ENCODE measurements at places on chromosomes 2 and 18.

DNA sequence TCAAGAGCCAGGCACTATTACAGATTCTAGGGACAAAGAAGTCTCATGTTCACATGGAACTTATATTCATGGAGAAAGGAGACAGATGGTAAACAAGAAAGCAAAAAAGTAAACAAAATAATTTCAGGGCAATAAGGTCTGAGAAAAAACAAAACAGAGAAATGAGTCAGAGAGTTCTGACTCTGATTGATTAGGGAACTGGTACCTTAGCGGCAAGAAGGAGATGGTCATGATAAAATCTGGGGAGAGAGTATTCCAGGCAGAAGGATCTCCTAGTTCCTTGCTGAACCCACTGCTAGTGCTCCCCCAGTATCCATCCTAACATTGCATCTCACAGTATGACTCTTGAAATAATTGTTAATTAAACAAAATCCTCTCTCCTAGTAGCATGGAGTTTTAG lies 161.8 kb upstream of the KLF7 start:
- DNase-seq: no peak

- no peak for DNase-seq
Observed at GRCh38 chr2:397521-397920, 109.6 kb upstream of the ALKAL2 start.

DNA sequence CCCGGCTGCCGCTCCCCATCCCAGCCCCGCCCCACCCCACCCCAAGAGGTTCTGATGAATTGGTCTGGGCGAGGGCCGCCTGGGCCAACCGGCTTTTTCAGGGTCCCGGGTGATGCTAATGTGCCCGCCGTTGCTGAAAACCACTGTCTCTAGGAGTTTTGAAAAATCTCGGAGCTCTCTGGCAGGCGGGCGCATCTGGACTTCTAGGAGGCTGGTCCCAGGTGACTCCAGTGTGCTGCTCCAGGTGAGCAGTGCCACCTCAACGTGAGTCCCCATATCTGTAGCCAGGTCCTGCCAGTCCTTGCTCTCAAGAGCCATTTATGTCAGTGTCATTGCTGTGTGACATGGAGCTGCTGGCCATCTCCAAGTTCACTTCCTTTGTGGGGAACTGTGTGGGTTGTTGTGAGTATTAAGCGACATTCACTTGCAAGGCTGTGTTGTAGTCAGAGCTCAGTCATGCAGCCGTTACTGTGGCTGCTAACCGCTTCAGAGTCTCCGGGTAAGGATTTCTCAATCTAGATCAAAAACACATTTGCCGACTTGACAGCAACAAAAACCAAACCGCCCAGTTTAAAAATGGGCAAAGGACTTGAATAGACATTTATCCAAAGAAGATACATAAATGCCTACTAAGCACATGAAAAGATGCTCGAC lies at the start of gene RFX8:
Gene RFX8 (minus strand): TSS at position 382 of the 654 bp plus-strand sequence. CDS start 8,264 bp downstream, outside the sequence.
- no peak for DNase-seq

GRCh38 chr2:175880-176820 lies 87.7 kb downstream of the SH3YL1 start:
- no peak for DNase-seq

DNA sequence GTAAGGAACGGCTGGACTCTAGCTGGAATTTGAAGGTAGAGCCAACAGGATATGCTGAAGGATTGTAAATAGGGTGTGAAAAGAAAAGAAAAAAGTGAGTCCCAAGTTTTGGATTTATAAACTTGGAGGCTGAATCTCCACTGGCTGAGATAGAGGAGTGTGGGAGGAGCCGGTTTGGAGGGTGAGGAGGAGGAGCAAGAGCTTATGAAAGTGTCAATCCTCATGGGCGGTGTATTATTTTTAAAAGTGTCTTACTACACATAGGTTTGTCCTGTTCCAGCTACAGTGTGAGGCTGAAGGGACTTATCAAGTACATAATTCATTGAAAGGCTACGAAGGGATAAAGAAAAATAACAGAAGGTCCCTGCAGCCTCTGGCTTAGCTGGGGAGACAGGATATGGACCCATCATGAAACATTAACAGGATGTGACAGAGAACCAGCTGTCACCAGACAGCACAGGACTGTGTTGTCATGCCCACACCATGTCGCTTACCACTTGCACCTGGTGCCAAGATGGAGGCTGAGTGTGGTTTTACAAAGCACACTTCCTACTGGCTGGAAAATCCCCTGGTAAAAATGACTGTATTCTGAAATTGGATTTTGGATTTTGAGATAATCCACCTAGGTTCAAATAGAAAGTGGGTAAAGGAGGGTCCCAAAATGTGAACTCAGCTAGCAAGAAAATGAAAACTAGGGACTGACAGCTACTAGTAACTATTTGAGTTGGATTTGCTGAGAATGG lies 2.5 kb upstream of the MREG start:
- DNase-seq: no peak

DNA sequence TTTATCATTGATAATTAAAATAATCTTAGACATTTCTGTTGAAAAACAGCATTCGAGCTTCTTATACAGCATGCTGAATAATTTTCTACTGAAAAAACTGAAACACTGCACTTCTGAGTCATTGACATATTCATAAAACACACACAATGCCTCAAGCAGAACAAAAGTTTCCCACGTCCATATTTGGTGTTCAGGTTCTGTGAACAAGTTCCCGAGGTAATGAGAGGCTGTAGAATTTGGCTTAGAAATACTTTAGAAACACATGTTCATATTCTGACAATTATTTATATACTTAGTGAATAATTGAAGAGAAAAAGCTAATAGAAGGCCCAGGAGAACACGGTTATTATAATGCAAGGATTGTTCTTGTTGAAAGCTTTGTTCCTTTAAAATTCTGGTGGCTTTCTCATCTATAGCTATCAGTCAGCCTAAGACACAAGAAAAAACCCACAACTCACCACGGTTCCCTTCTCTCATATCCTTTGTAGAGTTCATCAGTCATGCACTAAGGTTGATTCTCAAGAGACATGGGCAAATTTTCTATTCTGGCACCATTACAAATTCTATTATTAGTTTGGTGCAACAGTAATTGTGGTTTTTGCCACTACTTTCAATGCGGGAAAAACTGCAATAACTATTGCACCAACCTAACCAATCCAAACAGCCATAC lies 194.4 kb downstream of the TMX3 start:
- DNase-seq: no peak

DNA sequence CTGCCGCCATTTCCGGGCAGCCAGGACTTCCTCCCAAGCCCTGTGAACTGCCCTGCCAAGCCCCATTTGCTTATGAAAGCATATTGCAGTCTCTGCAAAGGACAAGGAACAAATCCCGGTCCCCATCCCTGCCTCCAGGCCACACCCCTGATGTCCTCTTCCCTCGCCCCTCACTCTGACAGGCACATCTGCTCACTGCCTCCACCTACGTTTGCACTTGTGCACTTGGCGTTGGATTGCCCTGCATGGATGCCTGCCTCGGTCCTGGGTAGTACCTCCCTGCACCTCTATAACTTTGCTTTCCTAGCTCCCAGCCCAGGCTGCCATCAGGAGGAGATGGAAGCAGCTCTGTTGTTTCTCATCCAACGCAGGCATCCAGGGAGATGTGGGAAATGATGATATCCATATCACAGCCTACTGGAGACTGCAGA lies 19.6 kb upstream of the RPL31 start:
- DNase-seq: no peak

DNA sequence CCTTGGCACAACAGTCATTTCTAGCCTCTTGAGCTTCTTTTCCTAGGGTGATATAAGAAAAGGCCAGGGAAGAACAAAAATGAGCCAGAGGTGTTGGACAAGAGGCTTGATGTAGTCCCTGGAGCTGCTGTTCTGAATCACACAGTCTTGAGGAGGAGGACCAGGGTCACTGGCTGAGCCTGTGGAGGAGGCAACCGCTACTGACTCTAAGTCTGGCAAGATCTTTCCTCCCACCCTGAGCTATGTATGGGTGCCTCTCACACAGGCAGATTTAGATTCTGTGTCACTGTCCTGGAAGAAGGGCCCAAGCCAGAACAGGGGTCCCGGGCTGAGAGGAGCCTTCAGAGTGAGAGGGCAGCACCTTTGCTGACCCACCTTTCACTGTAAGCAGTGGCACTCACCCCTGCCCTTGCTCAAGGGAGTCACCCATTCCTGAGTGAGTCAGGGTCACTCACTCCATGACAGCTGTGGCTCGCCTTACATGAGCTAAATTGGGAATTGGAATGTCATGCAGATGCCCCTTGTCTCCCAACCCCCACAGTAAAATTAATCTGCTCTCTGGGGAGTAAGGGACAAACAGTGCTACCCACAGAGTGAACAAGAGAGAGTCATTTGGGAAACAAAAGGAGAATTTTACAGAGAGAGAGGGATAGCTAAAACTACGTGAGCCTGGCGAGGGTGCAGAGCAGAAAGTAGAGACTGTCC lies at the start of gene TRIM54:
Gene TRIM54 (plus strand): TSS at position 575 of the 705 bp plus-strand sequence. CDS start 303 bp downstream, outside the sequence.
- no peak for DNase-seq

DNA sequence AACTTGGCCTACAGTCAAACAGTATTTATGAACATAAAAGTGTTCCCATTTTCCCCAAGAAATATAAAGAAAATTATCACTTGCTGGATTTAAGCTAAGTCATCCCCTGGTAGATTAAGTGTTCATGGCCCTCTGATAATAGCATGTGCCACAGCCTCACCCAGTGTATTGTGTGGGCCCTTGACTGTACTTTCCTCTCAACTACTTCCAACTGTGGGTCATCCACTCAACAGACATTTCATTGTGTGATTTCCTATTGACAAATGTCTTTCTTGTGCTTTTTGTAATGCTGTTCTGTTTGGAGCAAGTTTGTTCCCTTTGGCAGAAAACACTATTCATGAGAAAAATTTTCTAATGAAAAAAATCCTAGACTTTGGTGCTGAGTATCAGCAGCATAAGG lies 48.4 kb upstream of the TMEM17 start:
- no peak for DNase-seq

GRCh38 chr2:117801826-117802225 lies 12.7 kb upstream of the DDX18 start:
- no peak for DNase-seq

DNA sequence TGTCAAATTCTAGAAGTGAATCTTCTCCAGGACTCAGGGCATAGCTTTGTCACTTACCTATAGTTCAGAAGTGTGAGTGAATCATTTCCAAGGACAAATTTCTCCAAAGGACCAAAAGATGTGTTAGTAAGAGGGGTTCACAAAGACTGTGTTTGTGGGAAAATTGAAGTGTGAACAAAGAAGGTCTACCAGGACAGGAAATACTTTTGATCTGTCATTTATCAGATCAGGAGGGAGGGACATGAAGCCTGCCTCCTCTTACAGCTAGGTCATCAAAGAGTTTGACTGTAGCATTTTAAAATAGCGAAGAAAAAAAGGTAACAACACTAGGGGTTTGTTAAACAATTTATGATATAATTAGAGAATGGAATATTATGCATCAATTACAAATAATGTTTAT lies 2.0 kb upstream of the CD28 start:
- DNase-seq: no peak

DNA sequence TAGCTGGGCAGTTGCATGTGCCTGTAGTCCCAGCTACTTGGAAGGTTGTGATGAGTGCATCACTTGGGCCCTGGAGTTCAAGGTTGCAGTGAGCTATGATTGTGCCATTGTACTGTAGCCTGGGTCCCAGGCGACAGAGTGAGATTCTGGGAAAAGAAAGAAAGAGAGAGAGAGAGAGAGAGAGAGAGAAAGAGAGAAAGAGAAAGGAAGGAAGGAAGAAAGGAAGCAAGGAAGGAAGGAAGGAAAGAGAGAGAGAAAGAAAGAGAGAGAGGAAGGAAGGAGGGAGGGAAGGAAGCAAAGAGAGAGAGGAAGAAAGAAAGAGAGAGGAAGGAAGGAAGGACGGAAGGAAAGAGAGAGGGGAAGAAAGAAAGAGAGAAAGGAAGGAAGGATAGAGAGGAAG lies 128.4 kb downstream of the GALNT3 start:
- no peak for DNase-seq

DNA sequence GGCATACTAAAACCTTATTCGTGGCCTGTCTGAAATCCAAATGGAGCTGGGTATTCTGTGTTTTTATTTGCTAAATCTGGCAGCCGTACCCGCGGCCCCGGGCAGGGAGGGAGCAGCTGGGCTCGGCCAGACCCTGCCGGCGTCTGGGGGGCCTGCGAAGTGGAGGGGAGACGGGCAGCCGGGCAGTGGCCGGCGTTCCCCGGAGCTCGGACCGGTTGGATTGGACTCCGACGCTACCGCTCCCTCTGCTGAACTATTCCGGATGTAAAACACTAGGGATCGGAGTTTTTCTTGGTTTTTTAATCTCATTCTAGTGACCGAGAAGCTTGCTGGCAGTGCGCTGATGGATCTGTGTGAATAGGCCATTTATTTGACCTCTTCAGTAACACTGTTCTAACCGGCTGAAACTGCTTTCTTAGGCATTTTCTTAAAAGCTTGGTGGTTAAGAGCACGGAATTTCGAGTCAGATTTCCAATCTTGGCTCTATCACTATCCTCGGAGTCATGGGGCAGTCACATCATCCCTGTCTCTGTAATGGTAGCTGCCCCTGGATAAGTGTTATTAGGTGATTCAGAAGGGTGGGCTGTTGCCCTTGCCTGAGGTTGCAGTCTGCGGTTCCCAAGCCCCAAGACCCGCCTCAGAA lies 694 bp downstream of the UNC50 start:
- peak; percentile 40 for DNase-seq

- DNase-seq: no peak
Observed at GRCh38 chr18:48195787-48196186, 213.4 kb downstream of the ZBTB7C start.

DNA sequence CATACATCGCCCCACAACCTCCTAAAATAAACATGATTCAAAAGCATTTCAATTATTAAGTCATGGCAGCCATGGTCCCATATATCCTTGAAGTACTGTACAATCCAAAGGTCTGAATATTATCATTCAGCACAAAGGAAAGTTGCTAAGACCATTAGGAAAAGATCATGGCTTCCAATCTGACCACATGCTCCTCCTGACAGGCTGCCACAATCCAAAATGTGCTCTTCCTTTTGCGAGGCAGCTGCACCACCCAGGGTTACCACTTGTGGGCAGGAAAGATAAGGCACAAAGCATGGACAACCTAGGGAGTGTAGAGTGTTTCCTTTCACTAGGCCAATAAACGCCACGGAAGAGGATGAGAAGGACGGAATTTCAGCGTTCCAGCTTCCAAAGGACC lies 5.4 kb downstream of the BOLA3 start:
- DNase-seq: no peak

- DNase-seq: no peak
Observed at GRCh38 chr2:240733803-240734495, 42.3 kb downstream of the AQP12A start.

DNA sequence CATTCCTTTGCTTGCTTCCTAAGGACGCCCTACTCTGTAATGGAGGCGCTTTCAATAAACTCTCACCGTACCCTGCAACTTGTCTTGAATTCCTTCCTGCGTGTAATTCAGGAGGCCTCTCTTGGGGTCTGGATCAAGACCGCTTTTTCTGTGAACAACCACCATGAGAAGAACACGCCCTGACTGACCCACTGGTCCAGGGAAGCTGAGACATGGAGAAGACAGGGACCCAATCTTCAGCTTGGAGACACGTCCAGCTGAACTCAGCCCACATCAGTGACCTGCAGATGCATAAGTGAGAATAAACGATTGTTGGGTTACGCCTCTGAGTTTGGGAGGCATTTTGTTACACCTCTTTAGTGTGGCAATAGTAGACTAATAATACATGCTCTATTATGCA lies 7.8 kb upstream of the NARS1 start:
- no peak for DNase-seq

- no peak for DNase-seq
Observed at GRCh38 chr2:51219468-51219867, 187.5 kb upstream of the NRXN1 start.

- DNase-seq: no peak
Observed at GRCh38 chr2:96120991-96121390, 4.6 kb upstream of the ADRA2B start.

GRCh38 chr2:196453613-196454047 lies 185.9 kb upstream of the CCDC150 start:
- DNase-seq: peak; percentile 5

Measured in nucleus accumbens (tissue), 56 donors.